ENCODE measurements at places on chromosomes 7 and 10.

DNA sequence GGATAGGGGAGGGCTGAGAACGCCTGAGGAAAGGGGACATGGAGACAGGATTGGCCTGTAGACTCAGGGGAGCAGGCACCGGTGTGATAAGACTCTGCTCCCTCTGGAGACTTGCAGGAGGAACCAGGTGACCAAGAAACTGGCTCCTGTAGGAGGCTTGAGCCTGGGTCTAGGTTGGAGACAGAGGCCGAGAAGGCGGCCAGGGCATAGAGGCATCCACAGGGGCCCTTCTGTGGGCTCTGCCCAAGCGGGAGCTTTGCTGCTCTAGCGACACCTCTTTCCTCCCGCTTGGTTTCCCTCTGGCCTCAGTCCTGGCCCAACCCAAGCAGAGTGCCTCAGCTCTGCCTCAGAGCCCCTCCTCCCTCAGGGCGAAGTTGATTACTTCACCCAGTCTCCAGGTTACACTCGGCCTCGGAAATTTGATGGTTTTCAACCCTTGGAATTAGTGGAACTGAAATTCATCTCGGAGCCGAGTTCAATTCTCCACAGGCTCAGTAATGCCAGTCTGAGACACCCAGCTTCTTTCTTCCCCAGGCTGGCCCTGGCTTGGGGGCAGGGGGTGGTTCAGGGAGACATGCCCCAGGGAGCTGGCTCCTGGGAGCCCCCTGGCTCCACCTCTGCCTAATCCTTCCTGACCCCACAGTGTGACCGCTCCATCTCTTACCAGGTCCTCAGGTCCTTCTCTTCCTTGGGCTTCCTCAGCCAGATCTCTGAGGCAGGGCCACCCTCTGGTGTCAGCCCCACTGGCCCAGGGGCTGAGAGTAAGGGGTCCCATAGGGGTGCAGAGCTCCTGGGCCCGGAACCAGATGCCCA lies 60.4 kb downstream of the PAX2 start:
- DNase-seq, result no peak

DNA sequence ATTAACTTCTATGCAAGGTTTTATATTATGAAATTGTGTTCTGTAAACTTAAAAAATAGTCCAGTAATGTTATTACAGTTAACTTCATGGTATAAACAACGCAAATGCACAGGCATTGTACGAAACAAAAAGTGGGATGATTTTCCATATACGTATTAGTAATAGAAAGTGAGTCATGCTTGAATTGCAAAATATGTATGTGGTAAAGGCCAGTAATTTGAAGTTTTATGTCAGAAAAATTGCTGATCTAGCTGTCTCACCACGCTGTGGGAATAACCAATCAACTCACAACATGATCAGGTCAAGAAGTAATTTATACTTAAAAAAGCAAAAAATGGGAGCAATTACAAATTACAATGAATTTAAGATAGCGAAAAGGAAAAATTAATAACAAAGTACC lies 37.0 kb upstream of the GLI3 start:
- DNase-seq, result no peak

GRCh38 chr7:157926107-157926506 lies 589.3 kb downstream of the DNAJB6 start:
- DNase-seq, result no peak

DNA sequence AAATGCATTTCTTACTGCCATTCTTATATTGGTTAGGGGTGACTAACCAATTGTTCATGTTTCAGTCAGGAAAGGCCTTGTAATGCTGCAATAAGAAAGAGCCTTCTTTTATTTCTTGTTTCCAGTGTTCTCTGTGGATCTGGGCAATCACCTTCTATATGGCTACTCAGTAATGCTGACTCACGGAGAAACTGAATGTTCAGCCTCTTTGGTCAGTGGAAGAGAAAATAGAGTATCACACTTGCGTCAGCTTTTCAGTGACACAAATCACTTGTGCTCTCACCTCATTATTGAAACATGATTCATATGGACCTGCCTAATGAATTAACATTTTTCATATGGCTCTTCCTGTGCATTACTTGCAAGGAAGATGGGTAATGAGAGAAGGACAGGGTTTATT lies 243.9 kb upstream of the POT1 start:
- no peak for DNase-seq

DNA sequence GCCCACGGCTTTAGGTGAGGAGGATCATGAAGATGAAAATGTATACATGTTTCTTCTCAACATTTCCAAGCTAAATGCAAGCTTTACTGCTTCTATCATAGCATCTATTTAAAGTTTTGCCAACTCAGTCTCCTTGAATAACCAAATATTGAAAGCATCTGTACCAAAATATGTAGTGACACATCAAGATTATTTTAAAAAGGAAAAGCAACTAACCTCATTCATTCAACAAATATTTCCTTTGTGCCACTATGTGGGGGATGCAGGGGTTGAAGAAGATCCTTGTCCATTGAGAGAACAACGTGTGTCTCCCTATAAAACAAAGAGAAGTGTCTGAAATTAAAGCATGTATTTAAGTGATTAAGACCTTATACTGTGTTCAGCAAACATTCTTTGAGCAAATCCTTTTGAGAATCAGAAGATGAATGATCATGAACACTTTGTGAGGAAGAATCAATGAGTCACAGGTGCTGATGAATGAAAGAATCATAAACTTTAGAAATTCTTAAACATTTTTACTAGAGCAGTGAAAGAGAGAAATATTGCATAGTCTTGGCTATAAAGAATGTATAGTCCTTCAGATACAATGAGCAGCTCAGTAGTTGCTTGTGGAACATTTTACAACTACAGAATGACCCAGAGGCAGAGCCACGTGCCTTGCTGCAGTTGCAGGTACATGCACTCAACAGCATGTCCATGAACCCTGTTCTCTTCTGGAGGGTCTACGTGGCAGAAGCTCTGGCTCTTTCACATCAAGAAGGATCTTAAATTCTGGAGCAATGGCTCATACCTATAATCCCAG lies 13.9 kb downstream of the TAS2R60 start:
- no peak for DNase-seq

GRCh38 chr7:41885748-41886147 lies 182.9 kb upstream of the INHBA start:
- DNase-seq, result no peak

GRCh38 chr7:44378744-44379143 lies 53.4 kb upstream of the CAMK2B start:
- DNase-seq, result no peak

DNA sequence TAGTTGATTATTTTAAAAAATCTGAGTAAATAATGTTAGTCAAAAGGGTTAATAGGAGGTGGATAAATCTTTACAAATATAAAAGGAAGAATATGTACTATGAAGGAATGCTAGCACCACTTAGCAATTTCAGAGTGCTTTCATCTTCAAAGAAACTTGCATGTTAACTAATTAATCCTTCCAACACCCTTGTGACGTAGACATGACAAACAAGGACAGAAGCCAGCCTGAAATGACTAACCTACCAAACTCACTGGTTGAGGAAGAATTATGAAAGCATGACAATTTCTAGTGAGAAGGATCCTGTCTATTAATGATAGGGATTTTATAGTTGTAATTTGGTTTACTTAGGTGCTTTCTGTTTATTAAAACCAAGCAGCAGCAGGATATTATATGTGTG lies 468.0 kb upstream of the FZD8 start:
- no peak for DNase-seq

GRCh38 chr7:105098863-105099515 lies 85.0 kb downstream of the KMT2E start:
- no peak for DNase-seq

- no peak for DNase-seq
Measured at GRCh38 chr10:43181146-43181545, 42.9 kb downstream of the CSGALNACT2 start.

DNA sequence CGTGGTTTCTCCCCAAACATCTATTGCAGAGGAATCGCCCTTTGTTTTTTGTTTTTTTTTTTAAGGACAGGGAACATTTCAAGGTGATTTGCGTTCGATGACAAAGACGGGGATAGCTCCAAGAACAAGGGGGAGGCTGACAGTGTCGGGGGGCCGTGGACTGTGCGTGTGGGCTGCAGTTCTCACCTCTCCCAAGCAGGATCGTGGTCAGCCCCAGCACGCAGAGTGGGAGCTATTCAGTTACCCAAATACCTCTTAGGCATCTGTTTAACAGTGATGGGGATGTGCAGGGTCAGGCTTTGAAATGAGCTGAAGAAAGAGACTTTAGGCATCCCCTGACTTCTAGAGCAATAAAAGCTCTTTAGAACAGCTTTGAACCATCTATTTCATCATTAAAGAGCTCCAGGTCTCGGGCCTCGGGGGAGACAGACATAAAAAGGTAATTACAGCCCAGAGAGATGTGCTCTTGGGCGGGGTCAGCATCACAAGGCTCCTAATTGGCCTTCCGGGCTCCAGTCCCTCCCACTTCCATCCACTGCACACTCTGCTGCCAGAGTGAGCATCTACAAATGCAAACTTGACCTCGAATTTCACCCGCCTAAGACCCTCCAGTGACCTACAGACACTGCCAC lies 97.3 kb downstream of the MYL10 start:
- DNase-seq, result no peak

DNA sequence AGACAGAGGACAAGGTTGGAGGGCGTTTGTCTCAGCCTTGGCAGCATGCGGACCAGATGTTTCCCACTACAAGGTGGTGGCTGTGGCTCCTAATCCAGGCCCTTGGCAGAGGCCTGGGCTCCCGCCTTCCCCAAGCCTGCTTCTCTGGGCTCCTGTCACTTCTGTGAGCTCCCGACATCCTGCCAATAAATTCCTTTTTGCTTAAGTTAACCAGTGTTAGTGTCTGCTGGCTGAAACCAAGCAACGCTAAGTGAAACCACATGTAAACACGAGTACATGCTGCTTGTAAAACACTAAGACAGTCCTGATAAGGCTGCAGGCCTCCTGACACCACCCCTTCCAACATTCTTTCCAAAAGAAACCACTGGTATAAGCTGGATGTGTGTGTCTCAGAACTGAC lies 263.6 kb upstream of the ZMIZ1 start:
- DNase-seq, result no peak

- no peak for DNase-seq
Measured at GRCh38 chr7:20447021-20447650, 116.4 kb downstream of the ITGB8 start.

GRCh38 chr10:122388287-122388997 lies 13.9 kb downstream of the PLEKHA1 start:
- no peak for DNase-seq
